ENCODE measurements at places on chromosomes 12 and 14.

DNA sequence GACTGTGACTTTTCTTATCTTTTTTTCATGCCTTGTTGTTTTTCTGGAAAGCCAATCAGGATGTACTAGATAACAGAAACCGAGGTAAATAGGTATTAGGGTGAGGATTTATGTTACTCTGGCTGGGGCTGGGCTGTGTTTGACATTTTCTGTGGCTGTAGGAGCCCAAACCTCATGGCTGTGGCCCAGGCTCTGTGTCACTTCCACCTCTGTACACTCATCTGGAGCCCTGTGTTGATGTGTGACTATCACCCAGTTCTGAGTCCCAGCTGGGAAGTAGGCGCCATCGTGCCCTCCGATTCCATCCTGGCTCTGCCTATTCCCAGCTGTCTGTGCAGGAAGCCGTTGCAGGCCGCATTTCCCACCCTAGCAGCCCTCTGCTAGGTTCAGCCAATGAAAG is 1.6 kb upstream of the HHIPL1 start:
- DNase-seq: no peak

GRCh38 chr12:57772429-57773322 is at the start of gene EEF1AKMT3:
TSS of gene EEF1AKMT3 (plus strand) at chr12:57772614. CDS start at chr12:57772725, 111 bp downstream.
- DNase-seq: no peak

DNA sequence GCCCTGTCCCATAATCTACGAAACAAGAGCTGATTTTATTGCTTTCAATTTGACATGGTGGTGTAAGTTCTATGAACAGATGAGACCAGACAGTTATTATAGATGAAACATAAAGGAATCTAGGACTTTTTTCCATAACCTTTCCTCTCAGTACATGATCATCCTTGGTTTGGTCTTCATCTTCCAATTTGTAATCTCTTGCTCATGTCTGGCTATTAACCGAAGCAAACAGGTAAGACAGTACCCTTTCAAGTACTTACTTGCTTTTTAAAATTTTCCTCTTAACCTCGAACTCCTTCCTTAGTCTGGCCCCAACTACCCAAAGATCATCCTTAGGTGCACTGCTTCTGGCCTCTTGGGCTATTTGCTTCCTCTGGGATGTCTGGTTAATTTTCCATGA is 1.2 kb downstream of the TSPAN31 start:
- no peak for DNase-seq

DNA sequence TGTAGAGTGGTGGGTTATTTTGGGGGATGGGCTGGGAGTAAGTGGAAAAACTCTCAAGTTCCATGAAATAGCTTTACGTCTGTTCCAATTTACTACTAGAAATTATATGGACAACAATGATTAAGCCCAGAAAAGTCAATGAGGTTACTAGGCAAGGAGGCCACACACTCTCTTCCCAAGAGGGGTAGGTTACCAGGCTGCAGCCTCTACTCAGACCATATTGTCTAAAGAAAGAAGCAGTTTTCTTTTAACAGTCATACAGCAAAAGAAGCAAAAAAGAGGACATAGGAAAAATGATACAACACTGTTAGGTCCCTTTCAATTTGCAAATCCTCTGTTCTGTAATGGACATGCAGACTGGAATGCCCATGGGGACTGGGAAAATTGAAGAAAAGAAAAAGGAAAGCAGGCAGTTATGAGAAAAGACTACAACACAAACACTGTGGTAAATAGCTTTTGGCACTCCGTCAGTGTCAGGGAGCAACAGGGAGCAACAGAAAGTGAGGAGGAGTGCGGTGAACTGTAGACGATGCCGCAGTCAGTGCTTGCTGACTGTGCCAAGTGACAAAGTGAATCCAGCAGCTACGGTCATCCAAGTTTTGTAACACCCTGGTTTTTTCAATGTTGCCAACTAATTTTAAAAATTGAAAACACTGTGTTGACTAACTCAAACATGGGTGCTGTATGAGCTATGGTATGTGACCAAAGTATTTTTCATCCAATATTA is 39.8 kb upstream of the HMGA2 start:
- DNase-seq: no peak

DNA sequence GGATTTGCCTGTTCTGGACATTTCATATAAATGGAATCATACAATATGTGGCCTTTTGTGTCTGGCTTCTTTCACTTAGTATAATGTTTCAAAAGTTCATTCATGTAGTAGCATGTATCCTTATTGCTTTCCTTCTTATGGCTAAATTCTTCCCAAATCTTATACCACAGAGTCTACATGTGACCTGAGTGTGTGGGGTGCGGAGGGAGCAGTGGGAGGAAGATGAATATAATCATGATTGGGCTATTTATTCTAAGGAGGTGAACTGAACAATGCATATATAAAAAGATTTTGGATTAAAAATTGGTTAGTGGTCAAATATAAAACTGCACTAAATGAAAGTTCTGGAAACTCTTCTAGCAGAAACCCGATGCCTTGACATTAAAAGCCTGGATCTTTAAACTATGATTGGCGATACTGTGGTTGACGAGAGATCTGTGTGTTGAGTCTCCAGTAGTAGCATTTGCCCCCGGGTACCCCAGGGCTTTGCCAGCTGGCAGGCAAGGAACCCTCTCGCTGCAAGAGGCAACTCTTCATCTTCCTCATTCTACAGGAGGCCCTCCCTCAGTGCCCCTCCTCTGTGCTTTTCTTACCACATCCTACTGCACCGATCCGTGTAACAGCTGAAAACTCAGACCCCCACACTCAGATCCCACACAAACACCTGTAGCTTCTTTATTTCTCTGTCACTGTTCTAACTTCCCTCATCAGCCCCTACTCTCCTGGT is 2.6 kb downstream of the CYP46A1 start:
- DNase-seq: no peak

DNA sequence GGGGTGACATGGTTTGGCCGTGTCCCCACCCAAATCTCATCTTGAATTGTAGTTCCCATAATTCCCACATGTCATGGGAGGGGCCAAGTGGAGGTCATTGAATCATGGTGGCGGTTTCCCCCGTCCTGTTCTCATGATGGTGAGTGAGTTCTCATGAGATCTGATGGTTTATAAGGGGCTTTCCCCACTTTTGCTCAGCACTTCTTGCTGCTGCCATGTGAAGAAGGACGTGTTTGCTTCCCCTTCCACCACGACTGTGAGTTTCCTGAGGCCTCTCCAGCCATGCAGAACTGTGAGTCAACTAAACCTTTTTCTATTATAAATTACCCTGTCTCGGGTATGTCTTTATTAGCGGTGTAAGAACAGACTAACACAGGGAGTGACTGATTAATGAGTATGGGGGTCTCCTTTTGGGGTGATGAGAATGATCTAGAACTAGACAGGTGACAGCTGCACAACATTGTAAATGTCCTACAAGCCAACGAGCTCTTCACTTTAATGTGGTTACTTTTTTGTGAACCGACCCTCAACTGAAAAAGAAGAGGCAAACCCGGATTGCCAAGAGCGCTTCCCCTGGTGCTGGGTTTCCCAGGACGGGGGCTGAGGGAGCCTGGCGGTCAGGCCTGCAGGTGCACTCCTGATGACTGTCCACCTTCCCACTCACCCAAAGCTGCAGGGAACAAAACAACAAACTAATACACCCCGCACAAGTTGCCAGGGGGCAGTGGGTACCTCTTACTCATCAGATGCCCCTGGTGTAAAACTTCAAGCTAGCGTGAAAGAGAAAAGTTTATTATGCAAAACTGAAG is 90.1 kb downstream of the NCOR2 start:
- DNase-seq: no peak

DNA sequence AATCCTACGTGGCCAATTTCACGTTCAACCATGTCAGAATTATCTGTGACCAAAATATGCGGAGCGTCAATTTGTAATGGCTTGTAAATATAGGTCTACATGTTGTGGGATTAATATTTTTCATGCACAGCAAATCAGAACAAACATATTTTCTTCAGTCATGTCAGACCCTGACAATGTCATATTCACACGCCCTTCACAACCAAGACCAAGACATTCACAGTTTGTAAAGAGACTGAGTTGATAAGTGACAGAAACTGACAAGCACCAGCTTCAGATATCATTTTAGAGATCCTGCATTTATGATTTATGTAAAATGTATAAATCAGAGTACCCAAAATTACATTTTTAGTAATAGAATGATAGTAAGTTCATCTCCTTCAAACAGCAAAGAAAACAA is 57.3 kb upstream of the NOVA1 start:
- DNase-seq: no peak

DNA sequence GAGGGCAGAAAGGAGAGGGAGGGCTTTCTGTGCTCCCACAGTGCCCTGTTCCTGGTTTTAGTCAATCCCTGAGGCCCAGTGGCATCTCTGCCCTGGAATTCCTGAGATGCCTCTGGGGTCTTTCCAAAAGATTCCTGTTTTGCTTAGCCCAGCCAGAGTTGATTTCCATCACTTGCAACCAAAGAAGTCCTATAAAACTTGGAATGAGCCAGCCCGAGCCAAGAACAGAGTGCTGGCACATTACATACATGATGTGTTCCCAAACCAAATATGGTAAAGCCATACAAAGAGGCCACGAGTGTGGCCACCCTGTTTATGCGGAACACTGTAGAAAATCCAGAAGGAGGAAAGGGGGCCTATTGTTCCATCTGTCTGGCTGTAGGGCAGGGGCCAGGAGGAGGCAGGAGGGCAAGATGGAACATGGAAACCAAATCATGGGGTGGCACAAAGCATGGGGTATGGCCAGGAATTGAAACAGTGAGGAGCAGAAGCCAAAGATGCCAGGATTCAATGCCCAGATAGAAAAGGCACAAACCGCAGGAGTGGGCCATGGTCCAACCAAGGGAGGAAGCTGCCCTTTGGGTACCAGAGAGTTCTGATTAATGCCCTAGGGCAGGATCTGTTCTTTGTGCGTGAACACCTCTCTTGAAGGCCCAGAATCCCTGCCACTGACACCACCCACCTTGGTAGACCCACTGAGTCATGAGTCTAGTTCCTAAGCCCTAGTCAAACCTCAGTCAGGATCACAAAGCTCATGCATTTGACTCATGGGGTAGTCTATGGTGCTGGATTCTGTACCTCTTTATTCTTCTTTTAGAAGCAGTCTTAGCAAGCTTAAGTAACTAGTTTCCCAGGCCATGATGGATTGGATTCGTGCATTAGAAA is 75.2 kb downstream of the LRRC74A start:
- no peak for DNase-seq

- no peak for DNase-seq
Measured at GRCh38 chr12:87349681-87350080, 679.5 kb downstream of the C12orf50 start.

GRCh38 chr14:81516986-81517797 is 16.5 kb downstream of the SEL1L start:
- DNase-seq: no peak

- DNase-seq: no peak
Measured at GRCh38 chr12:76080729-76081415, 3.6 kb downstream of the NAP1L1 start.

DNA sequence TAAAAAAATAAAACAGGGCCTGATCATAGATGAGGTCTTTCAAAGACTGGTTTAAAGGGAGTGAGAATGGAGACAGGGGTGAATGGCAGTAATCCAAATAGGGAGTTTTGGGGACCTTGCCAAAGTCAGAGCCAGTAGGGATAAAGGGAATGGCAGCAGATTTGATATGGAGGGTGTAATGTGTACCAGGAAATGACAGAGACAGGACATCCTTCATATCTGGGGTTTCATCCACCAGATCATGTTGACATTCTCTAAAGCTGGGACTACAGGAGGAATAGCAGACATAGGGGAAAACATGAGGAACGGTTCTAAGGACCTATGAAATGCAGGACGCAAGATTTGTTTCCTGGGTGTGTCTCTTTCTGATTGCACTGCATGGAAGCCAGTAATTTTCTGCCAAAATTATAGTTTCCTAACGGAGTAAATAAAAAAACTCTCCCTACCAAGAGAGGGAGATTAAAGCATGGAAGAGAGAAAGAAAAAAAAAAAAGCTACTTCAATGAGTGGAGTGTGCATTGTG is 169.9 kb downstream of the PRKD1 start:
- DNase-seq: no peak

DNA sequence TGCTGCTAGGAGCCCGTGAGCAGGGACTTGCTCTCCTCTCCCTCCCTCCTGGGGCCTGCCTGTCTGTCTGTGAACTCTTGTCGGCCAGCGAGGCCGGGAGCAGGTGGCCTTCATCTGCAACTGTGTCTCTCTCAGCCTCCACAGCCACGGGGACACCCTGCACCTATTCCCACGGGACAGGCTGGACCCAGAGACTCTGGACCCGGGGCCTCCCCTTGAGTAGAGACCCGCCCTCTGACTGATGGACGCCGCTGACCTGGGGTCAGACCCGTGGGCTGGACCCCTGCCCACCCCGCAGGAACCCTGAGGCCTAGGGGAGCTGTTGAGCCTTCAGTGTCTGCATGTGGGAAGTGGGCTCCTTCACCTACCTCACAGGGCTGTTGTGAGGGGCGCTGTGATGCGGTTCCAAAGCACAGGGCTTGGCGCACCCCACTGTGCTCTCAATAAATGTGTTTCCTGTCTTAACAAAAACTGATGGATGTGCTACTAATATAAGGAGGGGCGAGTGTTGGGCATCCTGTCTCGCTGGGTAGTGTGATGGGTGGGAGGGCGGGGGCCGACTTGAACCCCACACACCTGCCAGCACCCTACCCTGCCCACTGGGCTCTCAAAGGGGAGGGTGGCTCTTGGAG is 34.8 kb downstream of the MEG3 start:
- no peak for DNase-seq

DNA sequence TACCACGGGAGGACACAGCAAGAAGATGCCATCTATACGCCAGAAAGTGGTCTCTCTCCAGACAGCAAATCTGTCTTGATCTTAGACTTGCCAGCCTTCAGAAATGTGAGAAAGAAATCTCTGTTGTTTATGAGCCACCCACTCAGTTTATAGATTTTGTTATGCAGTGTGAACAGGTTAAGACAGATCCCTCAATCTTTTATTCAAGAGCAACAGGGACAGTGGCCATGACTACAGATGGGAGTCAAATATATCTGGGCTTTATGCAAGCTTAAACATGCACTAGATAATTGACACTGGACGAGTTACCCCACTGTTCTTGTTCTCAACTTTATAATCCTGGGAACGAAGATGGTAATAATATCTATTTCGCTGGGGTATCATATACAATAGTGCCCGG is 288.7 kb downstream of the RPAP3 start:
- no peak for DNase-seq

GRCh38 chr12:44875954-44876543 is at the start of gene NELL2:
TSS of gene NELL2 (minus strand) at chr12:44876315. CDS start at chr12:44875869, 446 bp downstream.
- peak; percentile 43 for DNase-seq

DNA sequence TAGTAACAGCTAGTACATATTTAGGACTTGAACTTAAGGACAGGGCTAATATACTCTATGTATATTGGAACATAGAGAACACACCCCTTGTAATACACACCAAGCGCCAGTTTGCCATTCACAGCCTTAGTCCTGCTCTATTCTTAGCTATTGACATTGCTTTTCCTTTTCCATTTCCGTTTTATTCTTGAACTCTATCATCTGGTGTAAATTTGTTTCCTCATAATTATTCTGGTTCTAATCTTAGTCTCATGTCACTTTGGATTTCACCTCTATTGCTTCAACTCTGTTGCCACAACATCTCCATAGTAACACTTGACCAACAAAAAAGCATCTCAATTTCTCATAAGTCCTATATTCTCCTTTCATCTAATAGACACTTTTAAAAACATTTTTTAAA is 225.7 kb downstream of the PHLDA1 start:
- DNase-seq: no peak

- no peak for DNase-seq
Measured at GRCh38 chr14:30525833-30526232, 33.1 kb upstream of the G2E3 start.

All from activated CD4-positive, alpha-beta T cell treated with anti-CD3 and anti-CD28 coated beads, Interleukin-2, amount 50 U/mL, for 24 hours (primary cell).